Fibroblast of mammary gland (primary cell): ENCODE measurements at places on chromosomes 1 and 21.

DNA sequence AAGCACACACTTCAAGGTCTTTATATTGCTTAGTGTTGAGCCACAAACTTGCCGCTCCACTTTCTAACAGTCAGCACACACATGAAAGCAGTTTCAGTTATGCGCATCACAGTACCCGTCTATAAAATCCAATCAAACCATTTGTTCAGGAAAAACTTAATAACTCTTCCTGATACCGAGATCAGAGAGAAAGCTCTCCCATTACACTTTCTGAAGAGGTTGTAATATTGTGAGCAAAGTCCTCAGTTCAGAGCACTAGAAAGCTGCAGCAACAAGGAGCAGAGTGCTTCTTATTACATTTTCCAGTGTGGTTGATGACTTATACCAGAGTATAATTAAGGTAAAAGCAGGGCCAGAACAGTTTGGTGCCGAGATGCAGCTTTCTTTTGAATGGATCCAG lies 102.8 kb upstream of the F3 start:
- DNase-seq: no peak

GRCh38 chr1:44919400-44919799 lies 67.0 kb downstream of the EIF2B3 start:
- DNase-seq: peak; percentile 35

DNA sequence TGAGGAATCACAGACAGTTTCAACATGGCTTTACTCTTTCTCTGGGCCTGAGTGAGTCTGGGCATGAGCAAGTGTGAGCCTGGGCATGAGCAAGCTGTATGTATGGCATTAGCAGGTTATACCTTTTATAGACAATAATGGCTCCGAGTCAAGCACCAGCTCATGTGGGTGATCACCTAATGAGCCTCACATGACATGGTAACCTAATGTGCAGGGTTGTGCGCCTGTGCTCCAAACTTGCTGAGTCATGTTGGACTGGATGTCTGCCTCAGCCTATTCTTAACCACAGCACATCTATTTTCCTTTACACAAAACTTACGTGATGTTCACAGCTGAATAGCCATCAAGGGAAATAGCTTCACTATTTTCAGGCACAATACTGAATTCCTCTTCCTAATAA lies 236.2 kb upstream of the NRIP1 start:
- DNase-seq: peak; percentile 49

DNA sequence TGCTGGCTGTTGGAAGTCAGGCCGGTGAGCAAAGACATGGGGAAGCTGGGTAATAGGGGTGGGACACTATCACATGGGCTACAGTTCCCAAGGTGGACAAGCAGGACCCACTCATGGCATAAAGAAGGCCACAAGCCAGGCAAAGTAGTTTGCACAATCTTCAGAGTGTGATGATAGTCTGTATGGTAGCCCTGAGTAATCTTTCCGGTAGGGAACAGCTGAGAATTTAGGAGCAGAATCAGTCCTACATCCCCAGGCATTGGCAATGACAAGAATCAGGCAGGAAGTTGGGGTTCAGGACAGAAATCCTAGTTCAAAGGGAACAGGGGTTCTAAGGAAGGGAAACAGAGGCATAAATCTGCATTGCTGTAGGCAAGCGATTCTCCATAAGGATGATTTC lies 23.9 kb upstream of the SPATA6 start:
- DNase-seq: no peak

DNA sequence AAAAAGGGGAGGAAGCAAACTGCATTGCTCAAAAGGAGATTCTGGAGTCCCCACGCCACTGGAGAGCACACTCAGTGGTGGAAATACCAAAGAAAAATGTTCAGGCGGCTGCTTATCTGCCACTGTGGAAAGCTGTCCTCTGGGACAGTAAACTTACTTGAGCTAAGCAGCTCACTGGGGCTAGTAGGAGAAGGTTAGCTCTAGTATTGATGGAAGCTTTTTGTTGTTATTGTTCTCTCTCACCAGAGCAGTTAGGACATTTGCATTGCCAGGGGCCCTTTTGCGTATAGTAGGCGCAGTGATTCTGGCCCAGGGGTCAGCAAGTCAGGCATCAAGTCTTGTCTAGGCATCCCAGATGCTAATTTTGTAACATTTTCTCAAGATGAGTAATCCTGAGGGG lies 15.6 kb downstream of the BACE2 start:
- DNase-seq: no peak

DNA sequence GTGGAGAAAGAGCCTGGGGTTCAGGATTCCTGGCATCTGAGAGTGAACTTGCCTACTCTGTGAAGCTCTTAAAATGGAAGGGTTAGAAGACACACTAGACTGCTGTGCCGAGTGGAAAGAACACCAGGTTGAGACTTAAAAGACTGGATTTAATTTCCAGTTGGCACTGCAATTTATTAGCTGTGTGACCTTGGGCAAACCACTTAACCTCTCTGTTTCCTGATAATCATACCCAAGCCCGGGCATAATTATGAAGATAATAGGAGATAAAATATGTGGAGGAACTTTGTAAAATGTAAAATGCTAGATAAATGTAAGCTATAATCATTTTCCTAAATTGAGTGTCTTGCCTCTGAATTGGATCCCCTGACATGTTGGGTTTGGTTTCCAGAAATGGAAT lies 4.7 kb upstream of the LHX4 start:
- DNase-seq: no peak

GRCh38 chr1:231312432-231312788 lies 25.2 kb downstream of the EXOC8 start:
- no peak for DNase-seq

GRCh38 chr1:115134850-115135480 lies 45.7 kb upstream of the TSPAN2 start:
- DNase-seq: peak; percentile 71

- DNase-seq: no peak
Measured at GRCh38 chr1:172498857-172499256, 34.1 kb upstream of the SUCO start.

DNA sequence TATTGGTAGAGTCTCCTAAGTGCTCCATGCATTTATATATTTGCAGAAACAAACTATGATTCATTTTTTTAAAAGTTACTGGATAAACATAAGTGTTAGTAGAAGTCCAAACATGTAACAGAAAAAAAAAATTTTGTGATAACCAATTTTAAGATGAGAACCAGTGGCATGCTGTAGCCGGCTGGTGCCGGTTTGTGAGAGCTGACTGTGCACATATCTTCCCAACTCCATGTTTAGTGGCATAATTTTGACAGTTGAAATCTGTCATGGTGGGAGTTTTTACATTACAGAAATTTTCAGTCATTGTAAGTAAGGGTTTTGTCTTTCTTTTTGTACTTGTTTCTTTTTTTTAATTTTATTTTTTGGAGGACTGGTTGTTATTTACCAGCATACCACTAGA lies 141.2 kb downstream of the TTLL7 start:
- DNase-seq: no peak

DNA sequence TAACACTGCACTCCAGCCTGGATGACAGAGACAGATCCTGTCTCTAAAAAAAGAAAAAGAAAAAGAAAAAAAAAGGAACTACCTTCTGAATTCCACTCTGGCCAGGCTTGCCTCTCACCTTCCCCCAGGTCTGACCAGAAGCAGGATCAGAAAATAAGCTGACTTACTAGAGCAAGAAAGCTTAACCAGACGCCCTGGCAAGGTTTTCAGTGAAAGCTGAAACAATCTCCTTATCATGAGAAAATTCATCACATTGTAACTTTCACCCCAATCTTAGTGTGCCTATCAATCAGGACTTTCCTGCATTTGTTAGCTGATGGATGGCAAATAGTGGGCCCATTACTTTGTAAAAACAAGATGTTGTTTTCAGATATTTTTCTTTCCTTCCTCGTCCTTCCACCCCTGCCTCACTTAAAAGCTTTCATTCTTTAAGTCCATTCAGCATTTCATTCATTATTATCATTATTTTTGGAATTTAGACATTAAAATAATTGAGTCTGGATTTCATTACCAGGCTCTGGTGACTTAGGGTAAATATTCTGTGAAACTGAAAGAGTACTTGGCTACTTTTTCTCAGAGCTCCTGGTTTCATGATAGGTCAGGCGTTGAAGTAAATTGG lies 96.5 kb upstream of the CD34 start:
- DNase-seq: peak; percentile 12

DNA sequence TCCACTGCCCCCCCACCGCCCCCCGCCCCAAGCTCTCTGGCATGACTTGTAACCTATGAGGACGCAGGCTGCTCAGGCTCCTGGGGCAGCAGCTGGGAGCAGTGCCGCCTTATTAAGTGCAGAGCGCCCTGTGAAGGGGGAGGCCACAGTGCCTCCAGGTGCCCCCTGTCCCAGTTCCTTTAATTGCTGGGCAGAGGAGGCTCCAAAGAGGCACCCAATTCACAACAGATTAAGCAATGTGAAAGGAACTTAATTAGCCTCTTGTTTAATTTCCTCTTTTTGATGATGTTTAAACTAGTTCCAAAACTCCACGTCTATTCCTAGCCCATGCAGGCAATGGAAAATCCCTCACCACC lies 3.0 kb downstream of the RXFP4 start:
- DNase-seq: no peak

DNA sequence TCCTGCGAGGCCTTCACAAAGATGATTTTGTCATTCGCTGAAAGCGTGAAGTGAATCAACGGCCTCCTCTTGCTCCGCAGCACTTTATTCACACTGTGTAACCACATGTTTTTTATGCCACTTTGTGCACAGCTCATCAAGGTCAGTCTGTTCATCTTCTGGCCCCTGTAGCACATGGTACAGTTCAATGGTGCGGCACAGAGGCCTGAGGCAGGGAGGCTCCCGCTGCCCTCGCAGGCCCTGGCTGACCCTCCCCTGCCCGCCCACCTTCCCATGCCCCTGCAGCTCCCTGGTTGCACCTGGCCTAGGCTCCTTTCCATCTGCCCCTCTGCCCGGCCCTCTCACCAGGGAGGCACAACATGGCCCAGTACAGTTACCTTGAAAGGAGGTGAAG lies 87.5 kb downstream of the CD247 start:
- DNase-seq: no peak

GRCh38 chr21:45555557-45556301 lies 13.5 kb upstream of the SLC19A1 start:
- DNase-seq: peak; percentile 81

- DNase-seq: no peak
Measured at GRCh38 chr21:25396135-25396711, 211.1 kb downstream of the MRPL39 start.

DNA sequence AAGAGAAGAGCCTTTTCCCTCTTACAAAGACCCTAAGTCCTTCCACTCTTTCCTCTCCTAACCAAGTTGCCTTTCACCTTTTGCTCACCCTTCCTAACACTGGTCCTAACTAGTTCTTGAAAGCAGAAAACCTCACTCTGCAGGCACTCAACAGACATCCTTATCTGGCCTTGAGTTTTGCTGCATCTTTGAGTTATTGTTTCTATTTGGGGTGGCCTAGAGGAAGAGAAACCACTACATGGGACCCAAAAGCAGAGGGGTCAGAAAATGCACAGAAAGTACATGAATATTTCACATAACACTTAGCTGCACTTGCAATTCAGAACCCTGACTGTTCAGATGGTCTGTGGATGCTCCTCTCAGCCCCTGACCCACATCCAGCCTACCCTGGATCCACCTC lies 178.3 kb upstream of the SYT6 start:
- DNase-seq: no peak

GRCh38 chr1:204197068-204197467 lies 777 bp upstream of the KISS1 start:
- no peak for DNase-seq
